ENCODE measurements at places on chromosomes 13 and 19.

- no peak for DNase-seq
These were observed 340.9 kb upstream of the SGCG start for GRCh38 chr13:22839603-22840530.

DNA sequence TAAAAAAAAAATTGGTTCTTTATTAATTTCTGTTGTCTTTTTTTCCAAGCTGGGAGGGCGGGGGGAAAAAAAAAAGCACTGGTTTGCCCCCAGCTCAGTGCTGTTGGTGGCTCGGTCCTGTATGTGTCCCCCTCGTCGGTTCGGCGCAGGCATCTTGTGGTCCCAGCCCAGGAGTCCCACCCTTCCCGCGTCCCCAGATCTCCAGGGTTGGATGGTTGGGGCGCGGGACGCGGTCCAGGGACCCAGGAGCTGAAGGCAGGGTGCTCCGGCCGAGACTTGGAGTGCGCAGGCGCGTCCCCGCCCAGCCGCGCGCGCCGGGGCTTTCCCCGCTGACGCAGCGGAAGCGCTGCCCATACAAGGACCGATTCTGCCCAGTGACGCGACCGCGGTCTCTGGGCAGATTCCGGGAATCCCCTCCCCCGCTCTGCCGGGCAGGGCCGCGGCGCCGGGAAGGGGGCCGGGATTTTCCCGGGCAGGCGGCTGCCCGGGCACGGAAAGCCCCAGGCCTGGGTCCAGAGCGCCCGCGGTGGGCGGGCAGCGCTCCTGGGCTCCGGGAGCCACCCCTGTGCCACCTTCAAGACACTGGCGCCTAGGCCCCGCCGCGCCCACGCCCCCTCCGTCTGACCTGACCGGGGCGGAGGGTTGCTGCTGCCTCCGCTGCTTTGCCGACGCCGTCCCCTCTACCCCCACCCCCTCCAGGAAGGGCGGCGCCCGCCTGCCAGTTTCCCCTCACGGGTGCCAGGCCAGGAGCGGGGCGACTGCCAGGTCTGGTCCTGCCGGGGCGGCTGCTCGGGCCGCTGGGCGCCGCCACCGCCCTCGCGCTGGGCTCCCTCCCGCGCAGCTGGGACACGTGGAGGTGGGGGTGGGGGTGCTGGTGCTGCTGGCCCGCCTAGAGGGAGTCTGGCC is 2.3 kb downstream of the JUNB start:
- DNase-seq = peak; percentile 99

DNA sequence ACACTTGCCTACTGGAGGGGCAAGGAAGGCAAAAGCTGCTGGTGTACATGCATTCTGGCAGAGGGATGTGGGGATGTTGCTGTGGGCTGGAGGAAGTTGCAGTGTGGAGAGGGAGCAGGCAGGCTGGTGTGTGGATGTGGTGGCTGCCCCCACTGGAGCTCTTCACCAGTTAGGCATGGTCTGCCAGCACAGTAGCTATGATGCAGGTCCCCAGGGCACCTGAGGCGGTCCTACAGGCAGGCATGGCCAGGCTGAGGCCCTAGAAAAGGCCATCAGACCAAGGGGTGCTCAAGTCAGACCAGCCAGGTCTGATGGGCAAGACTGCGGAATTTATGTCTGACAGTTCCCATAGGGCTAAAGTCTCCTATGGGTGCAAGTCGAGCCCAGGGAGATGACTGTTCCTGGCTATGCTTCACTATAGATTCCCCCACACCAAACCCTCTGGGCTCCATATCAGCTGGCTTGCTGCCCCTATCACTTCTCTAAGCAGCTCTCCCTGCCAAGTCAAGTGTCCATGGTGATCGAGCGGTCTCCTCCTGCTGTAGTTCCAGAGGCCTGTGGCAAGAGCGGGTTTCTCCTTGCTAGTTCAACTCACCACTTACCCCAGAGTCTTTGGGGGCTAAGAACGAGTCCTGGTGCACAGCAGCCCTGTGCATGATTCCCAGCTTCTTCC is 473.1 kb downstream of the TDRD3 start:
- no peak for DNase-seq

DNA sequence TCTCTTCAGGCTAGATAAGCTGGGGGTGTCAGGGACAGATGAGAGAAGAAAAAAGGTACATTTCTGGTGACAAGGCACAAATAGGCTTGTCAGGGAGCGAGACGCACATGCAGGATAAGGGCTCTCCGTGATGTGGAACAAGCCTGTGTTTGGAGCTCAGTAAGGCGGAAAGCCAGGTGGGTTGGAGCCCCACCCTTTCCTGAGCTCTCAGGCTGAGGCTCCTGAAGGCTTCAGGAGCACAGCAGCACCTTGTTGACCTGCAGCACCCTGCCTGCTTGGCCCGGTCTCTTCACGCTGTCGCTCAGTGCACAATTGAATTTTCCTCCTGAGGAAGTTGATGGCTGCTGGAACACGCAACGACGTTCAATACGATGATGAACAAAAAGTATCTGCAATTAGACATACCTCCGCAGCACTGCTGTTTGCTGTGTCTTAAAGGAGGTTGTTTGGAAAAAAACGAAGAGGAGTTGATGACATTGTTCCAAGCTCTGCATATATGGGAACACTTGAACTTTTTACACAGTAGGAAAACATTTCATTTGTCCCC is 29.3 kb downstream of the SERP2 start:
- DNase-seq = no peak

DNA sequence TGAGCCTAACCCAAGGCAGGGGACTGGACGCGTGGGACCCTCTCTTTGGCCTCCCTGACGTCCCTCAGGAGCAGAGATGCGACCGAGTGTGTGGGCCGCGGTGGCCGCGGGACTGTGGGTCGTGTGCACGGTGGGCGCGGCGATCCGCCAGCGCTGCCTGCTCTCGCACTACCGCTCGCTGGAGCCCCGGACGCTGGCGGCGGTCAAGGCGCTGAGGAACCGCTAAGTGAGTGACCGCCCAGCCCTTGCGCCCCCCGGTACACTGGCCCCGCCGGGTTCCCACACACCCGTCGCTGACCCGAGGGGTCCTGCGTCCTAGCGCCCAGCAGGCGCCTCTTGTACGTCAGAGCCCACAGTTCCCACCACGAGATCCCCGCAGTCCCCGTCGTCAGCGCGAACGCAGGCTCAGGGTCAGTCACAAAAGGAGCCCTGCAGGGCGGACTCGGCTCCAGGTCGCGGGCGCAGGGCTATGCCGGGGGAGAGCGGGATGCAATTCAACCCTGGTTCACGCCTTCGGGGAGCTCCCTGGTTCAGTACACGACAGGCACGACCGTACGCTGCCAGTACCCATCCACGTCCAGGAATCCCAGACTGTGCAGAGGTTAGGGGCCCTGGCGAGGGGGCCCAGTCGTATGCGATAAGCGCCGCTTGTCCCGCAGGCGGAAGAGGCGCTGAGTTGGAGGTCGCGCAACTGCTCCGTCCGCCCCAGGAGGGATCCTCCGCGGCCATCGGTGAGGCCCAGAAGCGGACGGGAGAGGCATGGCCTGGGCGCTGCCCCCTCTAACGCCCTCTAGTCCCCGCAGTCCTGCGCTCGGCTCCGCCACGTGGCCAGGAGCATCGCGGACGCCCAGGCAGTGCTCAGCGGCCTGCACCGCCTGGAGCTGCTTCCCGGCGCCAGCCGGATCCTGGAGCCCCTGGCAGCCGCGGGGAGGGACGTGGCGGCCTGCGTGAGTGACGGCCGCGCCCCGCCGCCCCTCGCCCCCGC is 3.6 kb upstream of the IFNL2 start:
- no peak for DNase-seq

DNA sequence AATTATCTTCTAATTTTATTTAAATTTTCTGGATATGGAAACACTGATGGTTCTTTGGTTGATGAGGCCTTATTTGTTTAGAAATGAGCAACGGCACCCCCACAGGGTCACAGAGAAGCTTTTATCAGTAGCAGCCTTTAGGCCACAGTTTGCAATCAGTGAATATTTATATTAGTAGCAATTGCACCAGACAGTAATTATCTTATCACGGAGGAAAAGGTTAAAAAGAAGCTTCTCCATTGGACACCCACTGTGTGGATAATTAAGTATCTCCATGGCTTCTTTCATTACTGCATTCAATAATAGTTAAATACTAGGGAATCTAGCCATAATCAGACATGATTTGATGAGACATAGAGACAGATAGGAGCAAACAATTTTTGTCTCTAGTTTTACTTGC is 2099.2 kb upstream of the PCDH20 start:
- DNase-seq = no peak

- DNase-seq = no peak
These were observed 19.8 kb downstream of the TMEM272 start for GRCh38 chr13:51825165-51825592.

- DNase-seq = no peak
These were observed 10.0 kb downstream of the COL5A3 start for GRCh38 chr19:10000171-10000826.

DNA sequence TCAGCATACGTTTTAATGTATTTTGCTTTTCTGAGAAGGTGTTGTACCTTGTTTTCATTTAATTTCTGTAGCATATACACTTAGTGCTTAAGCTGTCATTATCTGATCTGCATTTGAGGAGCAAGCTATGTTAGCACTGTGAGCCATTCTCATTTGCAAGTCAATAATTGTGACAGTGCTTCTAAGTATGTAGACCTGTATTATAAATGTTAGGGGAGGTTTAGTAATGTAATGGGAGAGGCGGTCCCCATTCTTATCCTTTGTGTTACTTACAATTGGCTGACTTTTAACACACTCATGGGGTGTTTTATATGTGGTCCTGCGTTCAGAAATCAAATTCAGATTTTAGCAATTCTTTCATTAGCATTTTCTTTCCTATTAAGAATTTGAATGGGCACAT is 90.2 kb downstream of the GPC6 start:
- DNase-seq = no peak

Measured in activated gamma-delta T cell (primary cell).